ENCODE measurements at places on chromosomes 12 and 14.
A peak's percentile ranks its signal among the peaks of the same experiment; 100 is the strongest.

GRCh38 chr14:104894331-104895206, 29.5 kb downstream of the CEP170B start:
- DNase-seq = no peak

- DNase-seq = peak; percentile 28
Observed at GRCh38 chr12:70648191-70648590, 11.0 kb upstream of the PTPRB start.

DNA sequence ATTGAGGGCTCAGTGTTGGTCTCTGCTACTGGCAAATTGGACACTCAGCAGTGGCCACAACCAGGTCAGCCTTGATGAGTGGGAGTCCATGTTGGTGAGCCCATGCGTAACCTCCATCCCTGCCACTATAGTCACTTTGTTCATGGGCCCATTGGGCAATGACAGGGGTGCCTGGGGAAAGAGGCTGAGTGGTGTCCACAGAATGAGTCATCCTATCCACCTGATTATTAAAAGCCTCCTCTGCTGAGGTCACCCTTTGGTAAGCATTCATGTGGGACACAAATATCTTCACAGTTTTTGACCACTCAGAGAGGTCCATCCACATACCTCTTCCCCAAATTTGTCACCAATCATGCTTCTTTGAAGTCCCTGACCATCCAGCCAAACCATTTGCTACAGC, 50.0 kb downstream of the FIGNL2 start:
- DNase-seq = peak; percentile 15

DNA sequence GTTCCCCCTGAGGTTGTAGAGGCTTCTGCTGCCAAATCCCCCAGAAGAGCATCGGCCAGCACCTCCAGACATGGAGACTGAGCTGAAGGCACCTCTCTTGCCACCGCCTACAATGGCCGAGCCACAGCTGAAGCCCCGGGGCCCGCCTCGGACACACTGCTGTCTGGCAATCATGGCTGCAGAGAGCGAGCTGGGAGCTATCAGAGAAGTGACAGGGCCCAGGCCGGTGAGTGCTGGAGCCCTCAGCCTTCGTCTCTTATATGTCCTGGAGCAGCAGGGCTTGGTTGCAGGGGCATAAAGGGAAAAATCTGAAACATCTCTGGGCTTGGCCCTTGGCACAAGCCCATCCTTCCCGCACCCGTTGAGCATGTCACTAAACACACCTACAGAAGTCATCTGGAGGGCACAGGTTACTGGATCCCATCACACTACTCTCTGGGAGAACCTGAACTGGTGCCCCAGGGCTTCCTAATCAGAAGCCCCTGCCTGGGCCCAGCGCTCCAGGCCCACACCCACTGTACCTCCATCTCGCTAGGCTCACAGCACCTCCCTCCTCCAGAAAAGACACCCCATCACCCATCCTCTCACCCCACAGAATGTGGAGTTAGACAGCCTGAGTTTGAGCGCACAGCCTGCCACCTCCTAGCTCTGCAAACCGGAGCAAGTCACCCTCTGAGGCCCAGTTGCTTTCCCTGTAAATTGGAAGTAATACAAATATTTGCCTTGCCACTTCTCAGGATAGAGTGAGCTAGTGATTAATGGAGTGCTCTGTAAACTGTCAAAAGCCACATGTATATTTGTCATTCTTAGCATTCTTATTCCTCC, at the start of gene KRT4:
TSS of gene KRT4 (minus strand) at position 232 of the 825 bp plus-strand sequence. CDS start at position 174, 58 bp downstream.
- peak; percentile 84 for DNase-seq

DNA sequence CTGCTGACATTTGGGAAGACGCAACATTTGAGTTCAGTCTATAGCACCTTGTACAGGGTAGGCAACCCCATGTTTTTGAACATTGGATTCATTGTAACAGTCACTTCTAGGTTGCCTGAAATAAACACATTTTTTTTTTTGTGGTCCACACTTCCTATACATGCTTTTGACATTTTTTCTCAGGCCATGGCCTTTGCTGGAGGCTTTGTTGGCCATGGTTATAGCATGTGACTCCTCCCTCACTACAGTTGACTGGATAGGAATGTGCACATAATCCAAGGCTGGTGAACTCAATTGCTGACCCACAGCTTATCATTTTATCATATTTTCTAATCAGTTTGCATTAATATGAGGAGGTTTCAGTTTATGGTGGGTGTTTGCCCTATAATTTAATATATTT, 60.6 kb downstream of the TMEM117 start:
- DNase-seq = no peak

DNA sequence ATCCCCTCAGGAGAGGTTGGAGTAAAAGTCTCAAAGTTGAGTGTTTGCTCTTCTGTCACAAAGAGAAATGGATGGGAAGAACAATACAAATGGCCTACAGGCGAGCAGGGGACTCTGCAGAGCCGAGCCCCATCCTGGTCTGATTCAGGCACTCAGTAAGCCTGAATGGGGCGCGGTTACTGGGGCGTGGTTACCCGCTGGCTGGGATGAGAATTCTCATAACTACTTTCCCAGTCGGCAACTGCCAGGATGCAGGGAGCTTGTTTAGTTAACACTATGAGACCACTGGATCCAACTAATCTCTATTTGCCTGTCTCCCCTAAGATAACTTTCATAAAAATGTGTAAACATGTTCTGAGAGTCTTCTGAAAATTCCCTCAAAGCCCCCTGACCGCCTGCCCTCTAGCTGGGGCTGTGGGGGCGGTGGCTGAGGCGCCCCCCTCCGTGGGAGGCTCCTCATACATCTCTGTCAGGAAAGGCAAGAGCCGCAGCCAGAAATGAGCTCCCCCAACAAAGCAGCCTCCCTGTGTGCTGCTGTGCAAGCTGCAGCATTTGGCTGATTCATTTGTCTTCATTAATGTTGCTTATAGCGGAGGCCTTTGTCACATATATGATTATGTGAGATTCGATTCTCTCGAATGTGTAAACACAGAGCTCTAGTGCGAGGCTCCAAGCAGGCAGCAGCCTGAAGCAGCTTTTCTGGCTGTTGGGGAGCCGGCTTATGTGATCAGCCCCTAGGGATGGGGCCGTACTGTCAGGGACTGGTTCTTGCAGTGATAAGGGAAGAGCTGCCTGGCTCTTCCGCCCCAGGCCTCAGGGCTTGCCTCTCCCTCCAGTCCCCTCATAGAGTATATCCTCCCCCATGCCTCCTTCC, 126.1 kb upstream of the ARHGAP5 start:
- DNase-seq = peak; percentile 39

DNA sequence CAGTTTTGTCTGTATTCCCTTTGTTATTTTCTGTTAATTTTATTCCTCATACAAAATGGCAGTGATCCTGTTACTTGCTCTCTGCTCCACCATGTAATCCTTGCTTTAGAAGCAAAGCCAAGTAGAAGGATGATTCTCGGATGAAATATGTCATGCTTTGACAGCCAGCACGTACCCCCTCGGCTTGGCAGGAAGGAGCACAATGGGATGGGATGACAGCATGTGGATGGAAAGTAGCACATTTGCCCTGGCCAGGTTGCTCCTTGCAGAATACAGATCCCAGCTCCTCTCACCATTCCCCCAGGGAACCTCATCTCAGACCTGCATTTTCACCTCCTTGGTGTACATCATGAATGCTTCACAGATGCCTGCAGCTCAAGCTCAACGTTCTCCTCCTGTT, 35.1 kb upstream of the ATF1 start:
- DNase-seq = no peak

DNA sequence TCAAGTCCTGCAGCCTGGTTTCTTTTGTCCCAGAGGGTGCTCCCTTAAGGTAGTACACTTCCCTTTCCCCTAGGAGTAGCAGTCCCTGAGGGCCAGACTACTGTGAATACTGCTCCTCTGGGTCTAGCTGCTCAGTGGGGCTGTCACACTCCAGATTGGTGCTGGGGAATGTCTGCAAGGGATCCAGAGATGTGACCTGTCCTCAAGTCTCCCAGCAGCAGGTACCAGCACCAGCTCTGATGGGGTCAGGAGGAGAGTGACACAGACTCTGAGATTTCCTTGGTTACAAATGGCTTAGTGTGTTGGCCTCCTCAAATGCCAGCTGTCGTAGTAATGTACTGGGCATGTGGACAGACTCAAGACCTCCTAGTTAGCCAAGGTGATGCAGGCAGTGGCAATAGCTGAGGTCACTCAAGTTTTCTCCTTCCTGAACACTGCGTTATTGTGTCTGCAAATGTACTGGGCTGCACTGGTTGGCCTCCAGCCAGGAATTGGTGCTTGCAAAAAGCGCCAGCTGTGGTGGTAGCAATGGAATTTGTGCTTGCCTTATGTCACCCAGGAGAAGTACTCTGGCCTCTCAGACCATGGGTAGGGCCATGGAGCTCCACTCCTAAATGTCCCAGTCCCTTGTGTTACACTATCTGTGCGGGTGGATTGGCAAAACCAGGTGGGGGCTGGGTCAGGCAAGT, 36.4 kb upstream of the AEBP2 start:
- peak; percentile 56 for DNase-seq

GRCh38 chr14:52304248-52304904, 9.7 kb upstream of the PTGER2 start:
- DNase-seq = no peak

- DNase-seq = no peak
Observed at GRCh38 chr12:111748867-111749266, 17.9 kb upstream of the ALDH2 start.

DNA sequence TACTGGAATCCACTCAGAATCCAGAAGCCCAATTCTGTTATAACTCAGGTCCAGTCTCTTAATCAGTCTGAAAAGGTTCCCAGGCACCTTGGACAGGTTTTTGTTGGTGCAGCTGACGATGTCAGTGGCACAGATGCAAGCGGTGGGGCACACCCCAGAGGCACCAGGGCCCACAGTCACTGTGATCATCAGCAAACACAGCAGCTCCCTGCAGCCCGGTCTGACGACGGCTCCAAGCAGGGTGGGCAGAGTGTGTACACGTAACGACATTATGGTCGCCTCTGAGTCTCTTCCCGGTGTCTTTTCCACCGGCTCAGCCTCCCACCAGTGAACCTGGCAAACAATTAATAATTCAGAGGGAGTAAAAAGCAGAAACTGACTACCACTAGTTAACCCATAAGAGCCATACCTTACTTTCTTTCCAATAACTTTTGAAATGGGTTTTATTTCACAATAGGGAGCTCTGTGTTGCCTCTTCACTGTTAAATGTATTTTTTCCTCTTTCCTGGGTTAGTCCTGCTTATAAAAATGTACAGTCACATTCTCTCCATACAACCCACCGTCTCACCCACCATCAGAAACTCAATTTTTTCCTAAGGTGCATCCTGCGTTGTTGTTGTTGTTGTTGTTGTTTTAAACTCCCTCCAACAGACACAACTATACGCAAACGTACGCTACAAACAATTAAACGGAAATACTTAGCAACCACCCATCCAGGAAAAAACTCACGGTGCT, 521 bp upstream of the PCED1B start:
- peak; percentile 49 for DNase-seq

DNA sequence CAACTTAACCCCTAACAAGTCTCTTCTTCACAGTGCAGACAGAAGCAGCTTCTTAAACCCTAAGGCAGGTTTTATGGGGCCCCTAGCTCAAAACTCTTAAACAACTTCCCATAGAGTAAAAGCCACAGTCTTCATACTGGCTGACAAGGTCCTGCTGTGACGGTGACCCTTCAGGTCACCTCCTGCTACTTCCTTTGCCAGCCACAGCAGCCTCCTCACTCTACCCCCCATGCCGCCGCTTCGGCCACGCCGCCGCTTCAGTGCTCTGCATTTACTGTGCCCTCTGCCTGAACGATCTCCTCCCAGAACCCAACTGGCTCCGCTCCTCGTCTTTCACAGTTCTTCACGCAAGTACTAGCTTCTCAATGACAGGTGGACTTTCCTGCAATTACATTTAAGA, 45.5 kb downstream of the ACADS start:
- no peak for DNase-seq

GRCh38 chr12:132475304-132476037, 14.5 kb upstream of the FBRSL1 start:
- DNase-seq = no peak
